ENCODE measurements at places on chromosomes 5 and 9. TPM values are rescaled to one million over a fixed set of nuclear protein-coding genes. Genes with fewer than 3 reads are reported as not detected.

Gene COL5A1
- total RNA-seq, result 13.9 TPM

Gene MRPL50
- total RNA-seq, result 17.3 TPM

DNA sequence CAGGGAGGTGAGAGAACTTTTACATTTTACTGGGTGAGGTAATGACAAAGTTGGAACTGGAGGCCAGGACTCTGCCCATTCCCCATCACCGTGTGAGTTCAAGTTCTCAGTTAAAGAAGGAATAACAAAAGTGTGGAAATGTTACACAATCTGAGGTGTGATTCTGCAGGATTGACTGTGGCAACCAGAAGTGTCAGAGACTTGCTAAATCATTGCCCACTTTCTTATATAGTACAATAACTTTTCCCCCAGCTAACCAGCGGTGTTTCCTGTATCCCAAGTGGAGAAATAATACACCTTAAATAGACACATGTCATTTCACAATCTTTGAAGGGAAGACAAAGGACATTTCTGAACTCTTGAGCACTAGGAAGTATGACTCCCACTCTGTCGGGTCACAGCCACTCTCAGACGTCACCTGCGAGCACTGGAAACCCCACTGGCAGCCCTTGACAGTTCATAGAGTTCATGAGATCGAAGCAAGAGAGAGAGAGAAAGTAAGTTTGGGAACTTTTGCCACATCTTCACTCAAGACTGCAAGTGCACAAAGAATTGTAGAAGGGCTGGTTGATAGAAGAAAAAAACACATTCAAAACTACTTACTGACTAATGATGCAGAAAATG is 28.4 kb downstream of the PAX5 start:
- no peak overlapping the region for H3K27ac ChIP-seq
- H3K4me3 ChIP-seq, result no peak overlapping the region
- H3K4me1 ChIP-seq, result no peaks in the 10 kb centered on the region
- H3K36me3 ChIP-seq, result no peaks in the 10 kb centered on the region
- peaks cover 100% of the 10 kb centered on the region for H3K27me3 ChIP-seq

Gene KLF4
- total RNA-seq, result 28.0 TPM

Gene FREM1
- 3.0 TPM for total RNA-seq

Measured in left ventricle myocardium inferior (tissue), 1 donor.